ENCODE measurements at places on chromosomes 5 and 9.

- no peak for DNase-seq
Measured at GRCh38 chr5:3330442-3330841, 265.2 kb upstream of the IRX1 start.

GRCh38 chr5:169706758-169707450 lies 69.8 kb downstream of the DOCK2 start:
- DNase-seq = no peak

GRCh38 chr9:2800394-2801179 lies 43.3 kb downstream of the PUM3 start:
- DNase-seq = peak; percentile 24

GRCh38 chr5:96961053-96961452 lies 25.2 kb downstream of the LNPEP start:
- no peak for DNase-seq

- DNase-seq = no peak
Measured at GRCh38 chr9:2602704-2603116, 18.9 kb upstream of the VLDLR start.

DNA sequence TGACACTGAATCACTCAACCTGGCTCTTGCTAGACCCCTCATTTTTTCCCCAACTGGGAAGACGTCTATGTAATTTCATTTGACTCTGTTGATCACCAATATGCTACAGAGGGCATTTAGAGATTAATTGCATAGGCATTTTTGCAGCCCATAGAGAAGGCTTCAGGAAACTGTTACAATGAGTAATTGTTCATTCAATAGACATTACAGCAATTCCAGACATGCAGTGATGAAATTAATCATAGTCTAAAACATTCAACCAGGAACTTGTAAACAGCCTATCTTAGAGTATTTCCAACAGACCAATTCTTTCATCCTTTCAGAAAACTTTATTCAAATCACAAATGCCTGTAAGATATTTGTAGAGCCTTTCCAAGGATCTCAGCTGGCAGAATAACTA lies 122.3 kb downstream of the MARCHF11 start:
- DNase-seq = no peak

DNA sequence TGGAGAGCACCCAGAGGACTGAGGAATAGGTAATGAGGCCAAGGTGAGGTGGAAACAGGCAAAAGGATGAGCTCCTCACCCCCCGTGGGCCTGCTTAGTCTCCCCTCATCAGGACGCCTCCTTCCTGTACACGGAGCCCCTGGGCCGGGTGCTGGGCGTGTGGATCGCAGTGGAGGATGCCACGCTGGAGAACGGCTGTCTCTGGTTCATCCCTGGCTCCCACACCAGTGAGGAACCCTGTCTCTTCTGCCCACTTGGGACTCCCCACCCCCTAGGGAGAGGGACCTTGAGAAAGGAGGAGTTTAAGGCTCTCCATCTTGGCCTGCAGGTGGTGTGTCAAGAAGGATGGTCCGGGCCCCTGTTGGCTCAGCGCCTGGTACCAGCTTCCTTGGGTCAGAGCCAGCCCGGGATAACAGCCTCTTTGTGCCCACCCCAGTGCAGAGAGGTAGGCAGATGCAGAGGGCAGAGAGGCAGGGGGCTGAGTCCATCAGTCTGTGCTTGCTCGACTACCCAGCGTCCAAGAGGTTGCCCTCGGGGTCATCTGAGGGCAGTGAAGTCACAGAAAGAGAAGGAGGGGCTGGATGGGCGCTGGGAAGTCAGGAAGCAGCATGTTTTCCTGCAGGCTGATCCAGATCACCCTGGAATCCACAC lies 7.0 kb downstream of the DOLK start:
- DNase-seq = peak; percentile 18

DNA sequence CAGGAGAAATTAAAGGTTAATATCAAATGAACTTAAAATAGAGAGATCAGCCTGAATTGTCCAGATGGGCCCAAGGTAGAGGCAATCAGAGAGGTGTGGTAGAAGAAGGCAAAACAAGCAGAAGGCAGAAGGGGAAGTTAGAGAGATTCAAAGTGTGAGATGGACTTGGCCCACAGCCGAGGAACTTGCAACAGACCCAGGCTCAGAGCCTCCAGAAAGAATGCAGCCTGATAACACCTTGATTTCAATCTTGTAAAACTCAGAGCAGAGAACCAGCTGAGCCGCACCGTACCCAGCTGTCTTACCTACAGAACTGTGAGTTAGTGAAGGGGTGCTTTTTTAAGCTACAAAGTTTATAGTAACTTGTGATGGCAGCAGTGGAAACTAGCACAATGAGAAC lies 190.9 kb downstream of the RFK start:
- no peak for DNase-seq

- no peak for DNase-seq
Measured at GRCh38 chr5:55985181-55985580, 9.6 kb downstream of the IL6ST start.

GRCh38 chr9:34892886-34893285 lies 65.2 kb upstream of the PHF24 start:
- no peak for DNase-seq

GRCh38 chr5:159511570-159511969 lies 181.3 kb upstream of the IL12B start:
- peak; percentile 3 for DNase-seq

- DNase-seq = peak; percentile 65
Measured at GRCh38 chr9:136631038-136632000, 31.4 kb upstream of the EGFL7 start.

Measured in HepG2 (cell line).